ENCODE measurements at places on chromosomes 2 and 18.

GRCh38 chr2:212314680-212315079 is 223.9 kb downstream of the ERBB4 start:
- DNase-seq: no peak

DNA sequence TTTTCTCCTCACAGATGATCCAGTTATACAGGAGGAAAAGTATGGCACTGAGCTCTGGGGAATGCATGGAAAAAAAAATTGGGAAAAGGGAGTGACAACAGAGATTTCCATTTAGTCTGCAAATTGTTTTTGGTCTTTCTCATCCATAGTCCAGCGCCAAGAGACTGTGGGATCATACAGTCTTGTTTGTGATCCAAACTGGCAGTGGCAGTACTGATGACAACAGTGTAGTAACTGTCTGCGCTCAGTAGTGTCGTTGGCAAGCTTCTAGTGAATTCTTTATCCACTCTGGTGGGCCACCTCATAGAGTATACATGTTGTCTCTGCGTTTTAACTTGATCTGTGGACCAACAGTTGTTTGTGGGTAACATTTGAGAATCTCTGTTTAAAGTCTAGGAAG is 37.9 kb downstream of the GALNT1 start:
- DNase-seq: no peak

DNA sequence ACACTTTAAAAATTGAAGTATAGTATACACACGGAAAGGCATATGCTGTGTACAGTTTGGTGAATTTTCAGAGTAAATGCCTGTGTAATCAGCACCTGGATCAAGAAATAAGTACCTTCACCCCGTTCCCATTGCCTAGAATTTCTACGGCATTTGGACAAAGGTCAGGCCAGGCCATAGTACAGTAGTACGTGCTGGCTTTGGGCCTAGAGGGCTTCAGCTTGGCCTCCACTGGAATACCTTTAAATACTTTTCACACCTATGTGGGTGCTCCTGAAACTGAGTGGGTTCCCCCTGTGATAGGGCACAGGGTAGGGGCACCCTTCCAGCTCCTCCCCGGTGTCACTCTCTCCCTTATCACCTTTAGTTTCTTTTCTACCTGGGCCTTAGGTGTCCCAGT is 26.5 kb downstream of the TET3 start:
- no peak for DNase-seq

DNA sequence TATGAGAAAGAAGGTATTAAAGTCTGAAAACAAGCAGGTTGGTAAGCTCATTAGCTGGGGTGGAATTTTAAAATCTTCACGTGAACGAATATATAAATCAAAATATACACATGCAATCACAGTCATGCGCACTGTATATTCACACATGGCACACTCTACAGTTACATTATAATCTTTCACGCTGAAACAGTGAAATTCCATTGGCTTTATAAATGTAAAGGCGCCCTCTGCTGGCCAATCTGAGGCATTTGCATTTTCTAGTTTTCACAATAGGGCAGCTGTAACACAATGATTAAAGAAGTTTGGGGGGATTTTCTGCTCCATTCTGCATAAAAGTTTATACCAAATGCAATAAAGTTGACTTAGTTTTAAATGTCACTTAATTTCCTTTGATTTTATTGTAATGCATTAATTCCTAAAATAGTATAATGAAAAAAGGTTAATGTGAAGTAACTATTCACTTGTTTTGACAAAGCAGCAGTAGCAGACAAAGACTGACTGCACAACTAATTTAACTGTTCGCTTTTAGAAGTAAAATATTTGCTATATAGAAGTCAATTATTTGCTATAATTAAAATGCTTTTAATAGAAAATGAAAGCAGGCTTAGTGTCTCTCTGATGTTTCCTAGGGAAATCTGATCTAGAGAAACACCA is 17.2 kb downstream of the IFIH1 start:
- peak; percentile 16 for DNase-seq

All from activated effector memory CD4-positive, alpha-beta T cell treated with Interleukin-2 at 50 U/mL for 16 hours (primary cell).